ENCODE measurements at places on chromosomes 16 and 17.

DNA sequence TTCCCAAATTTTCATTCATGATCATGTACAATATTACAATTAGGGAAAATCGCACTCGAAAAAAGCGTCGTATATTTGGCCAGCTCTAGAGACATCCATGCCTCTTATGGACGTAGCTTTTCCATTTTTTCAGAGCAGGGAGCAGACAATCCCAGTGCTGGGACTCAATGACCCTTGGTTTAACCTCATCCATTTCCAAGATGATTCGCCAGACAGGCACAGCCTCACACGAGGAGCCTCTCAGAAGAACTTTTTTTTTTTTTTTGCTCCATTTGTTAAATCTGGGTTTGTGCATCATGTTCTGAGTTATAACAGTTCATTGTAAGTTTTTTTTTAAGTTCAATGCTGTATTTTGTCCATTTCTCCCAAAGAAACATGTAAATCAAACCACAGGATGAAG, 92.1 kb downstream of the ZDHHC7 start:
- no peak for DNase-seq

GRCh38 chr16:12203780-12204351, 227.3 kb downstream of the SNX29 start:
- DNase-seq = no peak

GRCh38 chr17:11461993-11462548, 136.2 kb upstream of the DNAH9 start:
- DNase-seq = no peak

DNA sequence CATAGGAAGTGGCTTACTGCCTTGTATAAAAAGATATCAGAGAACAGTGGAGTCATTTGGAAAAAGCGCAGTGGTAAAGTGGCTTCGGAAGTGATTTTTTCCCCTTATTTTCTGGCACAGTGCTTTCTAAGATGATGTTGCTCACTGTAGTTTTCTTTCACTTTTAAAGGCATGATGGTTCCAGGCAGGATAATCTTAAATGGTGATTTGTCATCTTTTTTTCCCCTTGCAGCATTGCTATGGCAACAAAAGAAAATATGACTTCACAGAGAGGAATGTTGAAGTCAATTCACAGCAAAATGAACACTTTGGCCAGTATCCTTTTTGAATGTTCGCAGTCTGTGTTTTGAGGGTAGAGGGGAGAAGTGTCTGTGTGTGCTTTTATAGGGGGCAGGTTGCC, 42.5 kb downstream of the GOSR1 start:
- no peak for DNase-seq

- DNase-seq = no peak
Observed at GRCh38 chr17:8696426-8696825, 48.2 kb downstream of the CCDC42 start.

DNA sequence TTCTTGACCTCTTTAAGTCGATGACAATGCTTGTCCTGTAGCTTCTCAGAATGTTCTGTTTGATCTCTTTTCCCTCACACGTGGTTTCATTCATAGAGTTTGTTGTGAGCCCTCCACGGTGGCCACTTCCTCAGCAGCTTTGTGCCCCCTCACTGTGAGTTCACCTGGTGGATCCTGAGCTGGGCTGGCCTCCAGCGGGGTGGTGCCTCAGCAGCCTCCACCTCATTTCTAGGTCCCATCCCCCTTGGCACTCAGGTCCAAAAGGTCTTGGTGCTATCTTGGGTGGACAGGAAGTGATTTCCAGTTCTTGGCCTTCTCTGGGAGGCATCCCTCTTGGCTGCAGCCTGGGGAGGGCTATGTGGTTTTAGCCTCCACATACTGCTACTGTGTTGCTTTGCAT, 203.2 kb upstream of the WSCD1 start:
- DNase-seq = no peak

DNA sequence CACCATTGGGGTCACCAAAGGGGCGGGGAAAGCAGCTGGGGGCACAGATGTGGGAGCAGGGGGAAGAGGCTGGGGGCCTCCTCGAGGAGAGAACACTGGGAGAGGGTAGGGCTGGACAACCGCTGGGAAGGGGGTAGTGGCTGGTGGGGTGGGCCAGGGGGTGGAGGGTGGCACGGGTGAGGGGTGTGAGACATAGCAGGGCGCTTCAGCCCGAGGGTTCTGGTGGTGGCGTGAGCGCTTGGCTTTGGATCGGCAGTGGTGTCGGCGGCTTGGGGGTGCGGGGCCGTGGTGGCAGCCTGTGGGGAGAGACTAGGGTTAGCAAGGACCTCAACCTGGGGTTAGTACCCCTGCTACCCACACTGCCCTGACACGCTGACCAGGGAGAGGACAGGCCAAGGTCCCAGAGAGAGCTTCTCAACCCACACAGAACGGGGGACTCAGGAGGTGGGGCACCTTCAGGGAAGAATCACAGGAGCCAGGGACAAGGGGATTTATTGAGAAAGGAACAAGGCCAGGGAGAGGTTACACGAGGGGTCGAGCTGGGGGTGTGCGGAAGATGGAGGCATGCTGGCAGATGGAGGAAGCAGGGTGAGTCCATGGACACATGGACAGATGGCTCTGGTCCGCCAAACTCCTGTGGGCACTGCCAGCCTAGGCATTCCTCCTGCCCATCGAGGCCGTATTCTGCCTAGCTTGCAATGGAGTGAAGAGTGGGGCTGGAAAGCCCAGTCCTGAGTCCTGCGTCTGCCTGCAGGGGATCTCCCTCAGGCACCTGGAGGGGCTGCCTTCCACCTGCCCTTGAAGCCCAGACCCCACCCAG, 8.4 kb downstream of the PER1 start:
- no peak for DNase-seq

GRCh38 chr16:55988013-55988412, 112.8 kb upstream of the CES5A start:
- no peak for DNase-seq

DNA sequence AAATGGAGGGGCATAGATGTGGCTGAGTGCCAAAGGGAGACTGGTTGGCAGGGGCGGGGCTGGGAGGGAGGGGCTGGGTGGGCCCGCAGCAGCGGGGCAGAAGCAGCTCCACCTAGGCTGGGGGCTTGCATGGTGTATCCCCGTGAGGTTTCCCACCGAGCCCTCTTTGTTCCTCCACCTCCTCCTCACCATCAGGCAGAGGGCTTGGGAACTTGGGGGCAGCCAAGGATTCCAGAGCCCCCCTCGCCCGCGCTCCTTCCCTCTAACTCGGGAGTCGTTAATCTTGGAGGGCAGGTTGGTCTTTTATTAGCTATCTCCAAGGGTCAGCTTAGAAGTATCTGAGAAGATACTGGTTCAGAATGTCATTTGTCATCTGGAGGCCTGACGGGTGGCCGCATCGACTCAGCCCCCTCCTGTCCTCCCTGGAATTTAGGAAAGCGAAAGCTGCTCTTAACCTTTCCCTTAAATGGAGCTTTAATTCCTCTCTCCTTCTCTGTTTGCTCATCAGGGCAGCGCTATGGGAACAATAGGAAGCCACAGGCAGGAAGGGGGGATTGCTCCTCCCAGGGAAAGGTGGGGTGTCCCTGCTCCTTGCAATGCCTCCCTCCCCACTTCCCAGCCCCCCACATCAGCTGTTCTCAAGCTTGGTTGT, 274.3 kb upstream of the XYLT1 start:
- DNase-seq = no peak

- no peak for DNase-seq
Observed at GRCh38 chr17:29119265-29119664, 60.9 kb downstream of the MYO18A start.

GRCh38 chr17:31582151-31582907, 190.9 kb downstream of the RAB11FIP4 start:
- no peak for DNase-seq

DNA sequence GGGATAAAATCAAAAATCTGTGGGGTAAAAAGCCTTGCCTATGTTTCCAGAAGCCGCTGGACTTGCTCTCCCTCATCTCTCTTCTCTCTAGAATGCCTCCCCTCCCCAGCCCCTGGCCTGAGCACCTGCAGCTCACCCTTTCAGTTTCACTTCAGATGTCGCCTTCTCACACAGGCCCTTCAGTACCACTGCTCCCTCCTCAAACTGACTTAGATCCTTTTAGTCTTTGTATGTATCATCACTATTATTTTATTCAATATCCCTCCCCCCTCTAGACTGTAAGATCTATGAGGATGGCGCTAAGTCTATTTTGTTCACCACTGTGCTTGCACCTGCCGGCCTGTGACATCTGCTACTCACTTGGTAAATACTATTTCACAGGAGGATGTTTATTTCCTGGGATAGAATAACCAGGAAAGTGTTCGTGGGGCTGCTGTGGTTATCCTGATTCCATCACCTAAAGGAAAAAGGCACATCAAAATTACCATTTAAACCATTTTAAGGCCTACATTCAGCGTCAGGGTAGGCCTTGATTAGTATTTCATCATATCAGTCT, 122.3 kb downstream of the MRTFB start:
- DNase-seq = peak; percentile 61

DNA sequence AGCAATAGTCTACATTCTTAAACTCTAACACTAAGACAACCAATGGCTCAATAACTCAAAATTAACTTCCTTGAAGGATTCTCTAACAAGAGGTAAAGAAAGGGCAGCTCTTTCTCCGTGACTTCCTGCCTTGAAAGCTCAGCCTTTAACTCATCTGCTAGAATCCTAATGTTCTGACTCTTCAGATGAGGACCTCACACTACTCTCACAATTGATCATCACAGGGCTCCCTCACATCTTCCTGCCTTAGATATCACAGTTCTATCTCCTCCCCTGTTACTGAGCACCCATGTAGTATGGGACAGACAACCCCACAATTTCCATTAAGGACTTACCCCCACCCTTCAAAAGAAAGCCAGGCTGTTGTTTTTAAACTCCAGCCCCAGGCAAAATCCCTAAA, 33.5 kb downstream of the SMURF2 start:
- no peak for DNase-seq

GRCh38 chr16:72890587-72890986, 157.3 kb downstream of the ZFHX3 start:
- no peak for DNase-seq

- DNase-seq = no peak
Observed at GRCh38 chr17:62641153-62641552, 13.7 kb downstream of the MRC2 start.

- no peak for DNase-seq
Observed at GRCh38 chr17:49512296-49513043, 17.4 kb downstream of the NGFR start.

GRCh38 chr17:8469964-8470363, 34.3 kb downstream of the NDEL1 start:
- no peak for DNase-seq

GRCh38 chr16:47984669-47985068, 171.1 kb downstream of the ABCC12 start:
- DNase-seq = no peak

DNA sequence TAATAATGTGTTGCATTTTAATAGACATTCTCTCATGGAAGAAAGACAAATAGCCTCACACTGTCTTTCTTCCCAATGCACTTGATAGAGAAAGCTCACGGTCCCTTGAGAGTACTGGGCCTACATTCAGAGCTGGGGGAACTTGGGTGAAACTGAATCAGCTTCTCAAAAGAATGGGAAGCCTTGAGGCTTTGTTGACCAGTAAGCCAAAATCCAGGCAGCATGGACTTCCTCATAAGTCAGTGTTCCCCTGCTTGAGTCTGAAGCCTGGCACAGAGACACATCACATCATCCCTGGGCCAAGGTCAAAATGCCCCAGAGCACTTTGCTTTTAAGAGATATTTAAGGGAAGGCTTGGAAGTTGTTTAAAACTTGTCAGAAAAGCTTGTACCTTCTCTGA, 302.2 kb upstream of the SALL1 start:
- no peak for DNase-seq

DNA sequence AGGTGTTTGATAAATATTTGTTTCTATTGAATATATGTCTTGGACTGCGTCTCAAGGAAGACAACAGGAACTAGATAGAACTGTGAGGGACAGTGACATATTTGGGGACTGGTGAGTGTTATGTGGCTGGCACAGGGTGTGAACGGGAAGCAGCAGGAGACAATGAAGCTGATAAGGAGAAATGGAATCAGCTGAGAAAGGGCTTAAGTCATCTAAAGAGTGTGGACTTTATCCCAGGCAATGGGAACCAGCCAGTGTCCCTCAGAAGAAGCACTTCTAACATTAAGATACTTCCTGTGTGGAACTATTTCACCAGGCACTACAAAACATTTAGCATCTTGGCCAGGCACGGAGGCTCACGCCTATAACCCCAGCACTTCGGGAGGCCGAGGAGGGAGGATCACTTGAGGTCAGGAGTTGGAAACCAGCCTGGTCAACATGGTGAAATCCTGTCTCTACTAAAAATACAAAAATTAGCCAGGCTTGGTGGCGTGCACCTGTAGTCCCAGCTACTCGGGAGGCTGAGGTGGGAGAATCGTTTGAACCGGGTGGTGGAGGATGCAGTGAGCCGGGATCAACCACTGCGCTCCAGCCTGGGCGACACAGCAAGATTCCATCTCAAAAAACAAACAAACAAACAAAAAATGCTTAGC, 41.2 kb downstream of the ARHGAP17 start:
- DNase-seq = no peak

DNA sequence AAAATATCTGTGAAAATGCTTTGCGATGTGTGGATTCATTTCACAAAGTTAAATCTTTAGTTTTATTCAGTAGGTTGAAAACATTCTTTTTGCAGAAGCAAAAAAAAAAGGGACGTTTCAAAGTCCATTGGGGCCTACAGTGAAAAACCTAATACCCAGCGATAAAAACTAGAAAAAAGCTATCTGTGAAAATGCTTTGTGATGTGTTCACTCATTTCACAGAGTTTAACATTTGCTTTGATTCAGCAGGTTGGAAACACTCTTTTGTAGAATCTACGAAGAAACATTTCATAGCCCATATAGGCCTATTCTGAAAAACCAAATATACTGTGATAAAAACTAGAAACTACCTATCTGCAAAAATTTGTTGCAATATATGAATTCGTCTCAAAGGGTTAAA, 113.6 kb upstream of the WSB1 start:
- DNase-seq = no peak

DNA sequence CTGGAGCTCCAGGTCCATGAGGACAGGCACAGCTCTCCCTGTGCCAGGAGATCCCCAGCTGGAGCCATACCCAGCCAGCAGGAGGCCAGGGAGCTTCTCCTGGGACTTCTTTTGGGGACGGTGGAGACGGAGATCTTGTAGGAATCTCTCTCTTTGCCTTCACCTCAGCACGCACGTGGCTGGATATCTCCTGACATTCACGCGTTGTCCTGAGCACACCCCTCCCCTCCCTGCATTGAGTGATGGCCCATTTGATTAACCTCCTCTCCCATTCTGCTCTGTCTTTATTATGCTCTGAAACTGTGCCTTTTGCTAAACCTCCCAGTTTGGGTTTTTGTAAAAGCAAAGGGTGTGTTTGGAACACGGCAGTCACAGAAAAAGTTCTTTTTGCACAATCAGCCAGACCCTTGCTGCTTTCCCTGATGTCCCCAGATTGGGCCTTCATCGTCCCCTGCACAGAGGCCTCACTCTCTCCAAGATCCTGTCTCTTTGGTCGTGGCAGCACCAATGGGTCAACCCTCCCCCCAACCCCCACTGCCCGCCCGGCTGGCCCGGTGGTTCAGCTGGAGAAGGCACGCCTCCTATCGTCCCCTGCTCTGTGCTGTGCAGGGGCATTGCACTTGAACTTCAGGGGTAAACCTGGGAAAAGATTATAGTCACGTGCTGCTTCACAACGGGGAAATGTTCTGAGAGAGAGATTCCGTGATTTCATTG, 32.5 kb upstream of the LGALS9 start:
- no peak for DNase-seq

- DNase-seq = peak; percentile 78
Observed at GRCh38 chr17:48441231-48441711, 11.3 kb upstream of the SKAP1 start.
